ENCODE measurements at places on chromosomes 11 and 22. TPM values are rescaled to one million over a fixed set of nuclear protein-coding genes. Genes with fewer than 3 reads are reported as not detected.

SEPTIN3 gene
- polyA plus RNA-seq, result 0.07 TPM

LMNTD2 gene
- 1.2 TPM for polyA plus RNA-seq

STK33 gene
- polyA plus RNA-seq, result 0.18 TPM

SLC43A3 gene
- polyA plus RNA-seq, result 48.1 TPM

MRPL49 gene
- 67.7 TPM for polyA plus RNA-seq

PRG3 gene
- not detected for polyA plus RNA-seq

CDON gene
- 1.4 TPM for polyA plus RNA-seq

CHRNA10 gene
- polyA plus RNA-seq, result 0.98 TPM

TSPO gene
- polyA plus RNA-seq, result 155 TPM

RTN4RL2 gene
- 0.03 TPM for polyA plus RNA-seq

PDGFB gene
- 4.3 TPM for polyA plus RNA-seq

SCN4B gene
- polyA plus RNA-seq, result 7.7 TPM
